ENCODE measurements at places on chromosomes 16 and 17.
A peak's percentile ranks its signal among the peaks of the same experiment; 100 is the strongest.

DNA sequence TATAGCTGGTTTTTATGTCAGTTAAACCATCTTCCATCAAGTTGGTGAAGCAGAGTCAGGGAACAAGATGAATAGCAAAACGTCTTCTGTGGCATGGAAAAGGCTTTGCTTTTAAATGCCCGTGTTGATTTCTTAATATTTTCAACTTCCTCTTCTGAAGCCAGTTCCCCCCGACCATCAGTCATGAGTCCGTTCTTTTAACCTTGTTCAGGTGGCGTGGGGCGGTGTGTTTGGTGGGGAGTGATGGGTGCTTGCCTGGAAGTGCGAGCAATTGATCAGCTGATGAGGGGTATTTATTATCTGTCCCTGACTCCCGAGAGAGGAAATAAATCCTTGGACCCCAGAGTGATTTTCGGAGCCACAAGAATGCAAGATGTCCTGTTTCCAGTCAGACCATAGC lies 147.1 kb downstream of the WWOX start:
- DNase-seq, result no peak

- DNase-seq, result no peak
Observed at GRCh38 chr17:68141050-68141449, 105.5 kb downstream of the KPNA2 start.

DNA sequence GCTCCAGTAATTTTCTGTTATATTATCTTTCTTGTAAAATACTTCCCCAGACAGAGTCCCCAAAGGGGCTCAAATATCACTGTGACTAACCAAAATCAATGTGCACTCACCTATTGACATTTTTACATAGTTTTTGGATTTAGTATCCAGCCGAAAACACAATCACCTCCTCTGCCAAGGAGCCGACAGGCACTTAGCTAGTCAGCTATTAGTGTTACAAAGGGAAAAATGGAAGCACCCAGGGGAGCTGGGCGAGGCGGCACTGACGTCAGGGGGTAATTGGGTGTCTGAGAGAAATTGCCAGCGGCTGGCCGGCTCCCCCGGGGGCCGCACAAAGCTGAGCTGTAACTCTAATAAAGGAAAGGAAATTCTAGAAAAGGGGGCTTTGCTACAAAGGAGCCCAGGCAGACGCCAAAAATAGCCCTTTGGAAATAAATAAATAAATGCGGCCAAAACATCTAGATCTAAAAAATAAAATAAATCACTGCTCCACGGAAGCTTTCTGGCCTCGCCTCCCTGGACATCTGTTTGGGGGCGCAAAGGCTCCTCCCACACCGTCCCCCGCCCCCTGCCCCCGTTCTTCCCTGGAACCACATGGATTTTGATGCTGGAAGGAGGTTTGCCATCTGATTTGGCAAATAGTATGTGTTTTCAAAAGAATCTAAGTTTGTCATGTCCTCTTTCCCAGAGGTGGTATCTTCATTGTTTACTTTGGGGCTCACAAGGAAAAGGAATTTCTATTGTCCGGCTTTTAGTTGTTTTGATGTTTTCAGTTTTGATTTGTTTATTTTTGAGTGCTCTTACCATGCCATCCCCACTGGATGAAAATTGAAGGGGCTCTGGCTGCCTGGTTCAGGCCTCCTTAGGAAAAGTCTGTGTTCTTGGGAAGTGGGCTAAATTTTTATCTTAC lies 156.7 kb downstream of the ZNF423 start:
- DNase-seq, result no peak

DNA sequence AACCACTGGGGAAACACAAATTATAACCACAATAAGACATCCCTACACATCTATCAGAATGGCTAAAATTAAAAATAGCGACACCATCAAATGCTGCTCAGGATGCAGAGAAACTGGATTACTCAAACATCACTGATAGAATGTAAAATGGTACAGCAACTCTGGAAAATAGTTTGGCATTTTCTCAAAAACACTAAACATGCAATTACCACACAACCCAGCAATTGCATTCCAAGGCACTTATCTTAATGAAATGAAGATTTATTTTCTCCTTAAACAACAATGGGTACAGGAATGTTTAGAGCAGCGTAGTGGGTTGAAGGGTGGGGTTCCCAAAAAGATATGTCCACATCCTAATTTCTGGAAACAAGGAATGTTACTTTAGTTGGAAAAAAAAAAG lies 309.0 kb upstream of the PMFBP1 start:
- DNase-seq, result no peak

DNA sequence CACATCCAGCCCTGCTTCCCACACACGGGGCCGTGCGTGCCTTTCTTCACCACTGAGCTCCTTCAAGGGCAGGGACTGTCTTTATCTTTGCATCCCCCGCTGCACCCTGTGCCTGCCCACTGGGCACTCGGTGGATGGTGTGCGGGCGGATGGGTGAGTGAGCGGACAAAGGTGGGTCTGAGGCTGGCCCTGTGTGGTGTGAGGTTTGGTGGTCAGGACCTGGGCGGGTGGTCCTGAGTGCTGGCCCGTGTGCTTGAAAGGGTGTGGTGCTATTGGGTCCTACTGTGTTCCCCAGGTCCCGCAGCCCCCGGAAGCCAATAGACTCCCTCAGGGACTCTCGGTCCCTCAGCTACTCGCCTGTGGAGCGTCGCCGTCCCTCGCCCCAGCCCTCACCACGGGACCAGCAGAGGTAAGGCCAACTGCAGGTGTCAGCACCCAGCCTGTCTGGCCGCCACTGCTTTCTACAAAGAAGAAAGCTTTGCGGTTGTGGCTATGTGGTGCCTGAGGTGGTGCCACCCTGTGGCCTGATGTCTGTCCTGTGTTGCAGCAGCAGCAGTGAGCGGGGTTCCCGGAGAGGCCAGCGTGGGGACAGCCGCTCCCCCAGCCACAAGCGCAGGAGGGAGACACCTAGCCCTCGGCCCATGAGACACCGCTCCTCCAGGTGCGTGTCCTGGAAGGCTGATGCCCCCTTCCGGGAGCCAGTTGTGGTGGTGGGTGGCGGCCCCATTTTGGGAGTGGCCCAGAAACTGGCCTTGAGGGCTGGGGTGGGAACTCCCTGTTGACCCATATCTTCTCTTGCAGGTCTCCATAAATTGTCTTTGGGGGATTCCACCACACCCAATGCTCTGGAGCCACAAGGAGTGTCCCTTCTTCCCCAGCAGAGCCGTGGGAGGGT lies 6.8 kb downstream of the ELOB start:
- no peak for DNase-seq

- DNase-seq, result no peak
Observed at GRCh38 chr17:31997005-31997404, 10.2 kb upstream of the LRRC37B start.

DNA sequence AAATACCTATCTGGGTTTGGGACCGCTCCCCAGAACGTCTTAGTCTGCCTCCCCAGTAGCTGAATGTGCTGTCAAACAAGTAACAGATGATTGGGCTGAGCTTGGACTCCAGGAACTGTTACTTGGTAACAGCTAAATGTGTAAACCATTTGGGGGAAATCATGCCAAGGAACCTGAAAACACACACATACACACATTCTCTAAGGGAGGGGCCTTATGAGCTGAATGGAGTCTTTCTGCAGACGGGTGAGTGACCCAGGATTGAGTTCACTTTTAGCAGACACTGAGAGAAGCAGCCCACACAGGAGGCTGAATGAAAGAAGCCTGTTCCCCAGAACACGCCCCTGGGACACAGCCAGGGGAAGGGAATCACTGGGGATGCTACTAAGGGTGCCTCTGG lies 1.6 kb downstream of the ACLY start:
- DNase-seq, result no peak

DNA sequence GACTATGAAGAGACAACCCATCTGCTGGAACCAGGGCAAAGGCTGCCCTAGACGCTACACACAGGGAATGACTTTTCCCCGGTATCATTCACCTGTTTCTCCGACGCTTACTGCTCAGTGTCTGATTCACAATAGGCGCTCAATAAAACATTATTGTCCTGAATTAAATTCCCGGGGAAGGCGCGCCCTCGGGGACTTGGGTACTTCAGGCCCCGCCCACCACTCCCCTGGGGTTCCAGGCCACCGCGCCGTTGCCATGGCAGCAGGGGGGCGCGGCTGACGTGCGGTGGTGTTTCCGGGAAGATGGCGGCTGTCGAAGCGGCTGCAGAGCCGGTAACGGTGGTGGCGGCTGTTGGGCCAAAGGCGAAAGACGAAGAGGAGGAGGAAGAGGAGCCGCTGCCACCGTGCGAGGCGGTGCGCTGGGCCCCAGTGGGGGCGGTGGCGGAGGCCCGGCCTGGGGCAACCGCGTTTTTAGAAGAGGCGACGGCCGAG lies at the start of gene RUNDC1:
Gene RUNDC1, plus strand, starts transcription at position 292 of the 492 bp plus-strand sequence. Its CDS starts 12 bp downstream, at position 304.
- DNase-seq, result peak; percentile 85

GRCh38 chr17:79396696-79397095 lies 214.2 kb downstream of the RBFOX3 start:
- DNase-seq, result no peak

DNA sequence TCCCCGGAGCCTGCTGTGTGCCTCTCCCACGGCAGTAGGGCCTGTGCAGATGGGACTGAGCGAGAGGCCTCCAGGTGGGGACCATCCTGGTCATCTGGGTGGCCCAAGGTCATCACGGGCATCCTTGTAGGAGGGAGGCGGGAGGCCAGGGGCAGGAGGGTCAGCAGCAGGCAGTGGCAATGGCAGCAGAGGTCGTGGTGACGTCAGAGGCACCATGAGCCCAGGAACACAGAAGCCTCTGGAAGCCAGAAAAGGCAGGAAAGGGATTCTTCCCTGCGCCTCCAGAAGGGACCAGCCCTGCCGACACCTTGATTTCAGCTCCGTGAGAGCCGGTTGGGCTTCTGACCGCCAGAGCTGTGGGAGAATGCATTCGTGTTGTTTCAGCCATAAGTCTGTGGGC lies 190.3 kb downstream of the BANP start:
- no peak for DNase-seq

GRCh38 chr17:52047086-52047485 lies 111.4 kb downstream of the CA10 start:
- DNase-seq, result no peak

- DNase-seq, result no peak
Observed at GRCh38 chr16:14003074-14003570, 68.0 kb upstream of the MRTFB start.

- no peak for DNase-seq
Observed at GRCh38 chr17:78154903-78155811, 9.0 kb downstream of the C17orf99 start.

GRCh38 chr17:40659911-40660310 lies 5.1 kb downstream of the KRT222 start:
- DNase-seq, result no peak

- no peak for DNase-seq
Observed at GRCh38 chr17:17179371-17179827, 26.7 kb downstream of the PLD6 start.

- DNase-seq, result no peak
Observed at GRCh38 chr17:39676198-39676819, 8.1 kb downstream of the PNMT start.

DNA sequence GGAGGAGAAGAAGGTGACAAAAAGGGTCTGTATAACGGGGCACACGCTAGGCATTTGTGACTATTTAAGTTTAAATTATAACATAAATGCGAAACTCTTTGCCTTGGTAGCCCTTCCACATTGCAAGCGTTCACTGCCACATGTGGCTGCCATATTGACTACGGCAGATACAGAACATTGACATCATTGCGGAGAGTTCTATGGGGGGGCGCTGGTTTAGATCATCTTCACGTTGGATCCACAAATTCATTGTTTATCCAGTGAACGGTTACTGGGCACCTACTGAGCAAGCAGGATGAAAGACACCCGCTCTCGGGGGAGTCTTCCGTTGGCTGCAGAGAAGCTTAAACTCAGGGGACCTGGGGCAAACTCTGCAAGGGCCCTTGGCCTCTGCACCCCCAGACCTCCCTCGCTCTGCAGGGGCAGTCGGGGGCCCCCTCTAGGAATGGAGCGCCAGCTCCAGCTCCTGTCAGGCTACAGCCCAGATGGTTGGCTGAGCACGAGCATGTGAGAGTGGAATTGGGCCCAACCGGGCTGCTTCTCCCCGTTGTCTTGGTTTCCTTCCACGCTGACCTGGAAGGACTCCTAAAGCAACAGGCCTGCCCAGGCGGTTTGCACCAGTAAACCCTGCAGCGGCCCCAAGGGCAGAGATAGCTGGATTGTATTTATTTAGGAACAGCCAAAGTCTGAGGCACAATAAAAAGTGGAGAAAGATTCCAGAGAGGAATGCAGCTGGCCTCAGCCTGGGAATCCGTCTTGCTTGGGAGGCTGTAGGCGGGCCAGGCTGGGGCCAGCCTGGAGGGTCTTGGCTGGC lies 172.2 kb downstream of the SEC14L1 start:
- DNase-seq, result no peak

- DNase-seq, result no peak
Observed at GRCh38 chr17:48690655-48691054, 31.7 kb downstream of the PRAC1 start.

GRCh38 chr16:28913946-28914724 lies 10.9 kb downstream of the RABEP2 start:
- no peak for DNase-seq

GRCh38 chr16:88458039-88458772 lies 5.1 kb downstream of the ZFPM1 start:
- no peak for DNase-seq

- DNase-seq, result no peak
Observed at GRCh38 chr17:1562176-1562643, 382 bp downstream of the PITPNA start.

- DNase-seq, result no peak
Observed at GRCh38 chr17:71472809-71473789, 647.7 kb upstream of the SOX9 start.

DNA sequence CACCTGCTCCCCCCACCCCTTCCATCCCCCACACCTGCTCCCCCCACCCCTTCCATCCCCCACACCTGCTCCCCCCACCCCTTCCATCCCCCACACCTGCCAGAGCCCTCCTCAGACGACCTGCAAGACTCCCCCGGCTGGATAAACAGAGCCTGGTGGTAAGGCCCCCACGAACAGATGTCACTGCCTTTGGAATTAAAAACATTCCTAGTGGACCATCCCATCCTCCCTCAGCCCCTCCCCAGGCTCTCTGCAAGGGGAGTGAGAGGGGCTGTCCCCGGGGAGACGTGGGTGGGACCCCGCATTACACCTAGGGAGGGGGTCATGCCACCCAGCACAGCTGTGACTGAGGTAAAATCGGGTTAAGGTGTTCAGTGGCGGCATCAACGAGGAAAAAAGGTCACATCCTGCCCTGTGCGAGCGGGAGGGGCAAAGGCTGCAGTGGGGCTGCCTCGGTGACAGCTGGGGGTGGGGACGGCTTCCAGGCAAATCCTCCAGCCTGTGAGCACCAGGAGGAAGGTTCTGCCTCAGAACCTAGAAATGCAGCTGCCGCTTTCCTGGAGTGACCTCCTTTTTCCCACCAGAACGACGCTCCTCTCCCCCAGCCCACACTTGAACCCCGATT lies 38.7 kb downstream of the TIMM22 start:
- DNase-seq, result no peak

DNA sequence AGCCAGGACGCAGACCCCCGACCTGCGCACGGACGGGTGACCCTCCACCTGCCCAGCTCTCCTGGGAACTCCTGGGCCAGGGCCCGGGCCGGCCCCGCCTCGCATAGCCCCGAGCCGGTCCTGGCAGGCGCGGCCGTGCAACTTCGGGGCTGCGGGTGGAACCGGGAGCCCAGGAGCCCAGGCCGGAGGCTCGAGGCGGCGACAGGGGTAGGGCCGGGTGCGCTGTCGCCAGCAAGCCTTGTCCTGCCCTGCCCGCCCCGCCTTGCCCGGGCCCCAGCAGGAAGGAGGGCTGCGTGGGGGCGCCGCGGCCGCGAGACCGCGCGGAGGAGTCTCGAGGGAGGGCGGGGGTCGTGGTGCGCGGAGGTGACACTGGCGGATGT lies 408 bp downstream of the LMF1 start:
- no peak for DNase-seq

- DNase-seq, result no peak
Observed at GRCh38 chr17:40996829-40997228, 2.9 kb upstream of the KRTAP3-3 start.

- DNase-seq, result peak; percentile 69
Observed at GRCh38 chr17:74981979-74982662, 5.3 kb upstream of the CDR2L start.
